Smooth muscle cell of trachea (primary cell): ENCODE measurements at places on chromosomes 5 and 9. TPM values are rescaled to one million over a fixed set of nuclear protein-coding genes. Genes with fewer than 3 reads are reported as not detected.

The GHR gene
- 2.8 and 3.5 TPM in 2 replicates for total RNA-seq

The SLC34A3 gene
- under 0.01 TPM in 1 of 2 replicates, not detected in the other for total RNA-seq

The NIPAL4 gene
- total RNA-seq: under 0.01 TPM in 1 of 2 replicates, not detected in the other

The ANKRD34B gene
- total RNA-seq: not detected in 2 replicates

The PCDHGC5 gene
- total RNA-seq: 7.9 and 8.1 TPM in 2 replicates

The KCNN2 gene
- total RNA-seq: 0.44 TPM in 1 of 2 replicates, not detected in the other

The TLX3 gene
- not detected in 2 replicates for total RNA-seq

The PDCD1LG2 gene
- total RNA-seq: 5.3 and 6.3 TPM in 2 replicates

The CERCAM gene
- total RNA-seq: 86.8 and 179 TPM in 2 replicates
